Colonic mucosa (tissue), 4 donors: ENCODE measurements at places on chromosomes 7 and 10.

DNA sequence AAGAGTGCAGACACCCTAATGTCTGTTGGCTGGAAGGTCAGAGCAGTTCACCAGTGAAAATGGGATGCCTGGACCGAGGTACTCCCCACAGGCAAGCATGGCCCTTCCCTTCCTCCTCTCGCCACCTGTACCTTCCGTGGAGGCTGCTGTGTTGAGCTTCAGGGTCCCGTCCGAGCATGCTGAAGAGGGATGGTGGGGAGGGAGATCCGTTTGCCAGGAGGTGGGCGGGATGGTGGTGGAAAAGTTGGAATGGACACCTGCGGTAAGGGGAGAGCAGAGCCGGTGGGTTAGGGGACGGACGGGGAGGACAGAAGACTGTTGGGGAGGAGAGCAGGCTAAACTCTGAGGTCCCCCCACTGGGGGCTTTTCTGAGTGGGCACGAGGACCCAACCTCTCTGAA is 15.9 kb upstream of the ZNF777 start:
- no peak for DNase-seq

GRCh38 chr7:43076189-43076605 is 36.2 kb upstream of the HECW1 start:
- no peak for DNase-seq

DNA sequence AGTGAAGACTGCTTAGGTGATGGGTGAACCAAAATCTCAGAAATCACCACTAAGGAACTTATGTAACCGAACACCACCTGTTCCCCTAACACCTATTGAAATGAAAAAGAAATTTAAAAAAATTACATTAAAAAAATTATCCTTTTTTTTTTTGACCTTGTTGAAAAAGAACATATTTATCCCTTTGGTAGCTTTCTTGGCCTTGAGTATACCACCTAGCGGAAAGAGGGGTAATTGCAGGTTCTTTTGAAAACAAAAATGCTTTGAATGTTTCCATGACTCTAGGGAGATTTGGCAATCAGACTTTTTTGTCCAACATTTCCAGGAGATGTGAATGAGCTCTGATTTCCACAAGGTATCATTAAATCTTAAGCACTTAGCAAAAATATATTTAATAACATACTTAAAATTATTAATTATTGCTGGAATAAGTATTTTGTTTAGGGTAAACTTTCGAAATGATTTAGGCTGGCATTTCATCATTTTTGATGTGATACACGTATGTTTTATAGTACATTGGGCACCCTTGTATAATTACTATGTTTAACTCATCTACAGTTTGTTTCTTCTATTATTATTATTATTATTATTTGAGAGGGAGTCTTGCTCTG is 47.0 kb upstream of the ELMO1 start:
- no peak for DNase-seq

GRCh38 chr7:45978010-45978681 is 57.1 kb upstream of the IGFBP3 start:
- peak; percentile 16 for DNase-seq

DNA sequence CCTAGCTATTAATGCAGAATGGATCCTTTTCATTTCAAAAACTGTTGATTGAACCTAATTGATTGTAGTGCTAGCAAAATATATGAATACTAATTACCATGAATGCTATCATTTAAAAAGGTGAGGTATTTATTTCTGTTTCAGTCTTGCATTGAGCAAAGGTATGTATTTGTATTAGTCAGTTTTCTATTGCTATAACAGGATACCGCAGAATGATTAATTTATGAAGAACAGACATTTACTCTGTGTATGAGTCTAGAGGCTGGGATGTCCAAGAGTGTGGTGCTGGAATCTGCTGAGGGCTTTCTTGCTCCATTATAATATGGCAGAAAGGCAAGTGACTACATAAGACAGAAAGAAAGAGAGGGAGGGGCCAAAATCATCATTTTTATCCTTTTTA is 199.2 kb downstream of the KIF20B start:
- no peak for DNase-seq
